ENCODE measurements at places on chromosomes 3 and 15. TPM values are rescaled to one million over a fixed set of nuclear protein-coding genes. Genes with fewer than 3 reads are reported as not detected.

DNA sequence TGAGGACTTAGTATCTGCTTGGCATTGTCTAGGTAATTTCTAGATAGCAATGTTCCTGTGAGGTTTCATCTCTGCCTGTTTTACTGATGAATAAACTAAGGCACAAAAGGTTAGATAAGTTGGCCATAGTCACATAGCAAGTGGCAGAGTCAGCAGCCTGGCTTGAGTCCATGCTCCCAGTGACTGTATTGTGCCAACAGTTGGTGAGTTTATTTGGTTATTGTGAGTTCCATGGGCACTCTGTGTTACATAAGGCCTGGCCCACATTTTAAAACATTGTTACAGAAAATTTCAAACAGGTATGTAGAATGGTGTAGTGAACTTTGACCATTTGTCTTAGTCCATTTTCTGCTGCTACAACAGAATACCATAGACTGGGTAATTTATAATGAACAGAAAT, 15.2 kb downstream of the MCM2 start:
- no peaks in the 10 kb centered on the region for H3K27me3 ChIP-seq
- H3K27ac ChIP-seq = no peak overlapping the region
- H3K4me1 ChIP-seq = peaks cover 7% of the 10 kb centered on the region
- no peak for DNase-seq

GRCh38 chr3:151430821-151431484, 29.9 kb downstream of the IGSF10 start:
- no peaks in the 10 kb centered on the region for H3K36me3 ChIP-seq
- H3K27ac ChIP-seq = no peak overlapping the region
- no peaks in the 10 kb centered on the region for H3K27me3 ChIP-seq
- DNase-seq = no peak
- no peak overlapping the region for H3K4me3 ChIP-seq

DNA sequence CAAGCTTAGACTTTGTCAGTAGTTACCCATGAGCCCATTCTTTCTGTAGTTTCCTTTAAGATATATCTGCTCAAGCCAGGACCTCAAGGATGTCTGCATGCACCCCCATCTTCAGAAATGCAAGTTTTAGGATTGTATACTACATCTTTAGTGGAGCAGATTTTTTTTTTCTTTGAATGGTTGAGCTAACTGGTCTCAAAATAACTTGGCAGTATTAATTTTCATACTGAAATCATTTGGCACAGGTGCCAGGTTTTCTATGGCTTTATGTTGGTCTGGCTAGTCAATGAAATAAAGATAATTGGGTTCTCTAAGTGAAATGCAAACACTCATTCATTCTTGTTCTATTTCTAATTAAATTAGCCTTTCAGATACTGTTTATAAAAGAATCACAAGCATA, 108.9 kb downstream of the ATG7 start:
- H3K4me3 ChIP-seq = no peak overlapping the region
- H3K36me3 ChIP-seq = peaks cover 22% of the 10 kb centered on the region
- no peak overlapping the region for H3K27ac ChIP-seq
- DNase-seq = no peak
- H3K4me1 ChIP-seq = no peaks in the 10 kb centered on the region

The GOLGA8Q gene
- total RNA-seq = 2.3 TPM

The PODXL2 gene
- 4.0 TPM for total RNA-seq

The DOCK3 gene
- total RNA-seq = 0.30 TPM

GRCh38 chr15:78977591-78978347, 32.9 kb upstream of the CTSH start:
- no peak for DNase-seq
- peak overlapping the region; percentile 81 for H3K27ac ChIP-seq
- peak overlapping the region; percentile 12 for H3K4me3 ChIP-seq
- H3K27me3 ChIP-seq = no peaks in the 10 kb centered on the region

The KLF13 gene
- total RNA-seq = 147 TPM

The TIMP4 gene
- not detected for total RNA-seq

The NR2F2 gene
- not detected for total RNA-seq

DNA sequence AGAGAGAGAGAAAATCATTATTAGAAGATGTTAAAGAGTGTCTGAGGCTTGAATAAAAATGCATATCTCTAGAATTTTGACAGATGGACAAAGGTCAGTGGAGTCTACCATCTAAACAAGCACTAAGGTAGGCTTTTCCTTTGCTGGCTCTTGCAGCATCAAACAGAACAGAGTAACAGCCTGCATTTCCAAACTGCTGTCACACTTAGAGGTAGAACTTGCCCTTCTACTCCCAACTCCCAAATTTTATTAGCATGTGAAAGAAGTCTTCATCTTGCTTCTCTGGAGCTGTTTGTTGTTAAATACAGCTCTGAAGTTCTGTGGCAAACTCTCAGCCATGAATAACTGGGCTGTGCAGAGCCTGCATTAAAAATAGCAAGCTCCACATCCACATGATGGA, 4.1 kb upstream of the MB21D2 start:
- H3K36me3 ChIP-seq = no peaks in the 10 kb centered on the region
- no peak overlapping the region for H3K4me3 ChIP-seq
- peaks cover 14% of the 10 kb centered on the region for H3K4me1 ChIP-seq
- no peak for DNase-seq
- peaks cover 28% of the 10 kb centered on the region for H3K27me3 ChIP-seq

The NMD3 gene
- 38.0 TPM for total RNA-seq

DNA sequence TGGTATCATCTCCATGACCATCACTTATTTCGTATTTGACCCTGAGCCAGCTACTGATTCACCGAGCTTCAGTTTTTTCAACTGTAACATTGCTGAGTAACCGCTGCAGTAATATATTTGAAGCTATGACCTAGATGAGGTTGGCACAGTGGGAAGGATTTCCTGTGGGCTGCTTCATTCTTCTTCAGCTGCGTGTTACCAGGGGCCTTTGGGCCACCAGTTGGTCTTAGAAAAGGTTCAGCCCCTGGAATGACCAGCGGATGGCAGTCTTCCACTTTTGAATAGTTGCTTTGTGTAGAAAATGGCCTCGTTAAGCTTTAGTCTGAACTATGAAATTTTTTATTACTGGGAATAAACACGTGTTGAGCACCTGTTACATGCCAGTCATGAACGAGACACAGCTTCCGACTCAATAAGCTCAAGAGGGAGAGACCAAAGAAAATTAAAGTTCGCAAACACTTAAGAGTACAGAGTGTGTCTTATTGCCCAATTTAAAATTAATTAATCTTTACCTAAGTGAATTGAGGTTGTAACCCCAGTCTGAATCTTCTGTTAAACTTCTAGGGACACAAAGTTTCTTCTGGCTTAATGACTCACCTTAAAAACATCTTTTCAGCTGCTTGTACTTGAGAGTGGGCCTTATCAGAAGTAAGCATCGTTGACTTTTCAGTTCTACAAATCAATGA, 57.6 kb upstream of the NR2E3 start:
- H3K27ac ChIP-seq = no peak overlapping the region
- H3K4me1 ChIP-seq = no peaks in the 10 kb centered on the region
- peaks cover 6% of the 10 kb centered on the region for H3K27me3 ChIP-seq
- no peaks in the 10 kb centered on the region for H3K36me3 ChIP-seq

The EFCC1 gene
- total RNA-seq = not detected

The TMCO5A gene
- not detected for total RNA-seq

DNA sequence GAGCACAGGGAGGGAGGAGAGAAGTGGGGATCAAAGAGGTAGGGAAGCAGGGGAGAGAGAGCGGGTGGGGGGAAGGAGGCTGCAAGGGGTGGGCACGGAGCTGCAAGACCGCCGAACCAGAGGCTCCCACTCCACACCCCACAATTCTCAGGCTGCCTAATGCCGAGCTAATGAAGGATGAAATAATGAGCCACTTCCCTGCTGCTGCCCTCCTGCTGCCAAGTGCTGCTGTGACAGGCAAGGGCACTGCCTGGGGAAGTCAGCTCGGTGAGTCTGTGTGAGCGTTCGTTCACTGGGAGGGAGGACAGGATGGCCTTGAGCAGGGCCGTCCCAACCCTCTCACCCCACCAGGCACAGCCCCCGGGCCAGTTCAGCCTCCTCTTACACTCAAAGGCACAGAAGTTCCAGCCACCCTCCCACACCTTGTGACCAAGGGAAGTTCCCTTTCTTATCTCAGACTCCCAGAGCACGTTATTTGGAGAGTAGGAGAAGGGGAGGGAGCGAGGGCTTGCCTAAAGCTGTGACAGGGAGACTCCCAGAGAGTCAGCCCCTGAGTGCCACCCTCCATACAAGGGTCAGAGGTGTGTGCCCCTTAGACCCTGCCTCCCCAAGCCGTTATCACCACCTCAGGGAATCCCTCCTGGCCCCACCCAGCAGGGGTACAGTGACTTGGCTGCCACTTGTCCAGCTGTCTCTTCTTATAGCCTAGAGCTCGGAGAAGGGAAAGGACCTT, 12.4 kb downstream of the GLYCTK start:
- no peak for DNase-seq
- peaks cover 3% of the 10 kb centered on the region for H3K36me3 ChIP-seq
- no peaks in the 10 kb centered on the region for H3K27me3 ChIP-seq

The PIK3R4 gene
- total RNA-seq = 27.1 TPM

DNA sequence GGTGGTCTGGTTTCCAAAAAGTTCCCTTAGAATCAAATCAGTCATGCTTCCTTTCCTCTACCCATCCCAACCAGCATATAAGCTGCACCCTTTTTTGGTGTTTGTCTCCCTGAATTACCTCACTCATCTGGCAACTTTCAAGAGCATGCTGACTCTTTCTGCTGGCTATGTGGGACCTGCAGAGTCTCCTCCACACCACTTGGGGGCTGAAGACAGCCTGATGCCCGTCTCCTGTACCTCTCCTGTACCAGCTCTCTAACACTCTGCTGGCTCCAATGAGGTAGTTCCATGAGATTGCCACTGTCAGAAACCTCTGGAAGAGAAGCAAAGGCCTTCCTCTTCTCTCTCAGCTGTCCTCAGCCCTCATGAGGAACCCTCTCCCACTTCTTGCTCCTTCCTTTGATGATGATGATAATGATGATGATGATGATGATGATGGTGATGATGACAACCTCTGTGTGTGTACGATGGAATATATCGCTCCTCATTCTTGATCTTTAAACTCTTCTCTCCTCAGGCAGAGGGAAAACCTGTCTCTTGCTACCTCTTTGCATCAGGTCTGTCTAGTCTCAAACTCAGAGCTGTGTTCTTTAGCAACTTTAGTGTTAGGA, 257.5 kb downstream of the ZNF621 start:
- no peaks in the 10 kb centered on the region for H3K4me1 ChIP-seq
- no peaks in the 10 kb centered on the region for H3K27me3 ChIP-seq
- H3K4me3 ChIP-seq = no peak overlapping the region
- no peak overlapping the region for H3K27ac ChIP-seq
- no peak for DNase-seq
- no peaks in the 10 kb centered on the region for H3K36me3 ChIP-seq

The CYP1A2 gene
- not detected for total RNA-seq

- peaks cover 5% of the 10 kb centered on the region for H3K4me1 ChIP-seq
- no peak for DNase-seq
- no peaks in the 10 kb centered on the region for H3K27me3 ChIP-seq
- H3K36me3 ChIP-seq = no peaks in the 10 kb centered on the region
Observed at GRCh38 chr3:124829178-124829818, 57.9 kb downstream of the ITGB5 start.

The GLDN gene
- not detected for total RNA-seq

The NTRK3 gene
- total RNA-seq = not detected

DNA sequence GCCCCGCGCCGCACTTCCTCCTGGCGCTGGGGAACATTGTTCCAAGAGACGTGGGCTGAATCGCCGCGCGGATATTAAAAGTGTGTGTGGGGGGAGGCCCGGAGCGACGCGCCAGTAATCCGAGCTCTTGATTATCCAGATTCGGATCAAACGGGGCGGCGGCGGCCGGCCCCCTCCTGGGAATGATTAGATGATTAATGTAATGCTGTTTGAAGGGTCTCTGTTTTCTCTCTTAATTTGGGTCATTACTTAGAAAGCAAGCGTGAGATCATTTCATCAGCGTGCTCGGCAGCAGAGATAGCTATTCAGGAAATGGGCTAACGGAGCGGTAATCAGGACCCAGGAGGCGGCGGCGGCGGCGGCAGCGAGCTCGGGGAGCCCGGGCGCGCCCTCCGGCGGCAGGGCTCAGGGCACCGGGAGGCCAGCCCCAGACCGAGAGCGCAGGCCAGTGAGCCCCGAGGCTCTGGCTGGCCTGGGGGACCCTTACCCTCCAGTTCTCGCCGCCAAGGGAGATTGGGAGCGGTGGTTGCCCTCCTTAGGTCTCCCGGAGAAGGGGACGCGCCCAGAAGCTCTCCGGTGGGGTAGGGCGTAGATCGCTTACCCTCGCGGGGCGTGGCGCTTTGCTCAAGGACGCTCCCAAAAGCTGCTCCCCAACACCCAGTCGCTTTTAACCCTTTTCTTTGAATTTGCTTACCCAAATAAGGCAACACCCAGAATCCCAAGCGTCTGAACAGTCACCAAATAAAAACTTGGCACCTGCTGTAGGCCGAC, 4.5 kb downstream of the FEZF2 start:
- DNase-seq = no peak
- H3K27me3 ChIP-seq = peaks cover 32% of the 10 kb centered on the region
- H3K36me3 ChIP-seq = no peaks in the 10 kb centered on the region
- no peak overlapping the region for H3K4me3 ChIP-seq
- H3K27ac ChIP-seq = no peak overlapping the region

All from B cell (primary cell).